ENCODE measurements at places on chromosomes 11 and 22. TPM values are rescaled to one million over a fixed set of nuclear protein-coding genes. Genes with fewer than 3 reads are reported as not detected.
A peak's percentile ranks its signal among the peaks of the same experiment; 100 is the strongest.

The CD3D gene
- total RNA-seq, result not detected

The CHRM1 gene
- not detected for total RNA-seq

The ADM2 gene
- 0.17 TPM for total RNA-seq

- DNase-seq, result no peak
Observed at GRCh38 chr11:70618431-70619101, 220.2 kb downstream of the CTTN start.

- peak; percentile 10 for DNase-seq
Observed at GRCh38 chr11:95398437-95399112, 167.6 kb upstream of the SESN3 start.

The NRGN gene
- total RNA-seq, result 7.1 TPM

- no peak for DNase-seq
Observed at GRCh38 chr11:16763746-16764145, 25.3 kb downstream of the C11orf58 start.

The SYT8 gene
- not detected for total RNA-seq

DNA sequence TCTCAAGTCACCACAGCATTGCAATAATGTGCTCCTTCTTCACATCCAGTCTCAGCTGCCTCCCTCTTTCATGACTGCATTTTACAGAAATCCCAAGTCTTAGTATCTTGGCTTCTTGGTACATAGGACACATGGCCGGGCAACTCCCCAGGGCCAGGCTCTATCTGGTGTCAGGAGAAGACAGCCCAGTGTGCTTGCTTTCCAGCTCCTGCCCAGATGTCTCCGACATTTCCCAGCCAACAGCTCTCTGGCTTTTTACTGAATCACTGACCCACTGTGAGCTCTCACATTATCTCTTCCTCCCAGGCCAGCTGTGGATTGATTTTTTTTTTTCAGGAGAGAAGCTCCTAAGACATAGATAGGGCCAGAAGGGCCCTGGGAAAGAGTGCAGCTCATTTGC is 346.0 kb upstream of the C11orf87 start:
- DNase-seq, result no peak

The ZNF280A gene
- total RNA-seq, result 0.18 TPM

DNA sequence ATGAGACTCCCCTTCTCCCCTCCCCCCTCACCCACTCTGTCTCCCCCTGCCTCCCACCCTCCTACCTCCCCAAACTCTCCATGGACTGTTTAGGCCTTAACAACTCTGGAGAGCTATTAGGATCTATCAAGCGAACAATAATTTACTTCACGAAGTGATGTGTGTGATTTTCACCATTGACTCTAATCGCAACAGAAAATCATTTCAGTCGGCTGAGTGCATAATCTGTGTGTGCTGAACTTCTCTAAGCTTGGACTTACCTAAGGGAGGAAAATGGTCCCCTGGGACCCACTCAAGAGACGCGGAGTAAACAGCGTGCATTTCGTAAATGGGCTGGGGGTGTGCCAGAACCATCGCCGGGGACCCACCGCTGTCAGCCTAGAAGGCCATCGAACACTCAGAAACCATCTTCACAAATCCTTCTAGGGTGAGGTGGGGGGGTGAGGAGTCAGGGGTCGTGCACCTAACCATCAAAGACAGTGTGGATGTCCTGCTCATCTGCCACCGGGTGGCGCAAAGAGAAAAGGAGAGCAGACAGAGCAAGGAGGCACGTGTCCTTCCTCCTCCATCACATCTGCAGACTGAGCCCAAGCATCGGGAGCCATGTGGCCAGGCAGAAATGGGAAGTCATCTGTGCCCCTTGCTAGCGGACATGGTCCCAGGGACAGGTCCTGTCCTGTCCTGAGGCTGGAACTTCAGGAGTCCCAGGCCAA is 62.1 kb upstream of the NUP50 start:
- peak; percentile 20 for DNase-seq

DNA sequence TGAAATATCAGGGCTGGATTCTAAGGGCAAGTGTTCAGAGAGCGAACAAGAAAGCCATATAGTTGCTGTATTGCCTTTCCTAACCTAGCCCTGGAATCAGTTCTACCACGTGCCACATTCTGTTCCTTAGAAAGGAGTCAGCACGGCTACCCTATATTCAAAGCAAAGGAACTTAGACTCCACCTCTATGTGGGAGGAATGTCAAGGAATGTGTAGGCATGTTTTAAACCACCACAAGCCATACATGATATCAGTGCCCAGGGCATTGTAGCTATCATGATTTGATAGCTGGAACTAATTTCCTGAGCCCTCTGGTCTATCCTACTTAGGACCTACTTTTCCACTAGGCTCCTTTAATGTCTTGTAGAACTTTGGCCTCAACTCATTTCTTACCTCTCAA is 2.5 kb upstream of the EIF4ENIF1 start:
- DNase-seq, result no peak

DNA sequence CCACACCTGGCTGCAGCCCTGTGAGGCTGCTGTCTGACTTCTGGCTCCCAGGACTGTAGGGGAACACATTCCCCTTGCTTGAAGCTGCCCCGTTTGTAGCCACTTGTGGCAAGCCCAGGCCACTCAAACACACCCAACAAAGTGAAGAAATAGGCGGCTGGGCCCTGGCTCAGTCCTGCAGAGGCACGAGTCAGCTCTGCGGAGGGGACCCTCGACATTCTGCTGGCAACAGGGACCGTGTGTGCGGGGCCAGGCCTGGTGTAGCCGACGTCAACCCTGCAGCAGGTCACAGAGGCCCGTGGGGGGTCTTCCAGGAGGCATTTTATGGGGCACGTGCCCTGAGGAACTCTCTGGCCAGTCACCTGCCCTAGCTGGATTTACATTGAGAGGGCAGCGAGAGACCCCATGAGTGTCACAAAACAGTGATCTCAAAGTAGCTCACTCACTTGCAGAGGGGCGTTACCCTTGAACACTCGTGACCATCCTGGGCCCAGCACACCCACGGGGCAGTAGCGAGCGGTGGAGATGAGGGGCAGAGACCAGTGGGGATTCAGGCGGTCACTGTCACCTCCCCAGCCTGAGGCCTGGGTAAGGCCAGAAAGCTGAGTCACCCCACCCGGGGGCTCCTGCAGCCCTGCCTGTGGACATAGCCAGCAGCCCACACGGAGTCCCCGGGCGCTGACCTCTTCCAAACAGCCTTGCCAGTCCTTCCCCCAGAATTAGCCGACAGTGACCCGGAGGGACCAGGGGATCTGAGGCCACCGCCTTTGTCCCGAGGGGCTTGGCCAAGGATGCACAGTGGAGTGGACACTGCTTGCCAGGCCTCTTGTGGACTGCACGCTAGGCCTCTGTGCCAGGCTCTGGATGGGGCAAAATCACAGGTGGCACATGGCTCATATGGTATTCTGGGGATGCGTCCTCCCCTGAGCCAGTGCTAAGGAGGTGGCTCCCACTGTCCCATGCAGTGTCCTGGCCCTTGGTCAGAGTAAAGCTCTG is 139.5 kb downstream of the CTTN start:
- no peak for DNase-seq

DNA sequence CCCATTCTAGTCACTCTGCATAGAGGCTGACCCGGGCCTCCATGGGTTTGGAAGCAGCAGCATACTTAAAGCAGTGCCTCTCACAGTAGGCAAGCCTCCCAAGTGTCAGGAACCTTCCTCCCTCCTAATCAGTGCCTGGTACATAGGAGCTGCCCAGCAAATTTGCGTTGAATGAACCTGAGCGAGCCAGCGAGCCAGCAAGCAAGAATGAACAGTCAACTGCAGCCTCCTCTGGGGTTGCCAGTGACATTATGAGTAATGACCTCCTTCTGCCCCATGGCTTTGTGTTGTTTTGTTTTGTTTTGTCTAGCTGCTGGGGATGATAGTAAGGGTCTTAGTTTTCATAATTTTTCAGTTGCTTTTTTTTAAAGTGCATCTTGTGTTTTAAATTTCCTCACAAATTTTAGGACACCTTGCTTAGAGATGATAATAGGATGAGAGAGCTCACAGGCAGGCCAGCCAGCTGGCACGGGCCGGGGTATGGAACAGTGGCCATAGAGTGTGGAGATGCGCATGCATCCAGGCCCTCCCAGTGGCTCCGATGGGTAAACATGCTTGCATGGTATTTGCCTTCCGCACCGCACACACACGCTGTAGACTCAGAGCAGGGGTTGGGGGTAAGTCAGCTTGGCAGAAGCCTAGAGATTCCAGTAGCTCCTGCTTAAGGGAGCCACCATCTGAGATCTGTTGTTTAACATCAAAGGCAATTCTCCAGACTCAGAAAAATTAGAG is 36.1 kb downstream of the TTC12 start:
- DNase-seq, result no peak

- DNase-seq, result no peak
Observed at GRCh38 chr11:42271306-42271705, 811.9 kb upstream of the LRRC4C start.

The RBMXL2 gene
- not detected for total RNA-seq

- peak; percentile 7 for DNase-seq
Observed at GRCh38 chr11:79018371-79018849, 422.4 kb downstream of the TENM4 start.

Data from H4 (cell line).